Forelimb muscle (tissue), 1 donor: ENCODE measurements at places on chromosomes 11 and 22.

- DNase-seq = no peak
Observed at GRCh38 chr11:2741006-2741376, 41.2 kb upstream of the KCNQ1OT1 start.

DNA sequence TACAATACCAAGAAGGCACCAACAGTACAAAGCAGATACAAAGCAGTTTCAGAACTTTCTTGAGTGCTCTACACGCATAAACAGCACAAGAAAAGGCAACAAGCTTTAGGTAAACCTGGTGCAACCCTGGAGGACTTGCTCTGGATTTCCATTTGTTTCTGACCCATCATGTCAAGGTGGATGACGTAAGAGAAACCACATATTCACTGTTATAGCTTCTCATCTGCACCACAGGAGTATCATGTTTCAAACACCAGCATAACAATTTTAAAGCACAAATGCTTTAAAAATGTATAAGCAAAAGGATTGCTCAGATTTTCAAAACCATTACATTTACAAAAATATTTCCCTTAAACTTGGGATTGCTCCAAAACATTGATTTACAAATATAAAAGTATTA lies 25.0 kb upstream of the YPEL1 start:
- DNase-seq = no peak

DNA sequence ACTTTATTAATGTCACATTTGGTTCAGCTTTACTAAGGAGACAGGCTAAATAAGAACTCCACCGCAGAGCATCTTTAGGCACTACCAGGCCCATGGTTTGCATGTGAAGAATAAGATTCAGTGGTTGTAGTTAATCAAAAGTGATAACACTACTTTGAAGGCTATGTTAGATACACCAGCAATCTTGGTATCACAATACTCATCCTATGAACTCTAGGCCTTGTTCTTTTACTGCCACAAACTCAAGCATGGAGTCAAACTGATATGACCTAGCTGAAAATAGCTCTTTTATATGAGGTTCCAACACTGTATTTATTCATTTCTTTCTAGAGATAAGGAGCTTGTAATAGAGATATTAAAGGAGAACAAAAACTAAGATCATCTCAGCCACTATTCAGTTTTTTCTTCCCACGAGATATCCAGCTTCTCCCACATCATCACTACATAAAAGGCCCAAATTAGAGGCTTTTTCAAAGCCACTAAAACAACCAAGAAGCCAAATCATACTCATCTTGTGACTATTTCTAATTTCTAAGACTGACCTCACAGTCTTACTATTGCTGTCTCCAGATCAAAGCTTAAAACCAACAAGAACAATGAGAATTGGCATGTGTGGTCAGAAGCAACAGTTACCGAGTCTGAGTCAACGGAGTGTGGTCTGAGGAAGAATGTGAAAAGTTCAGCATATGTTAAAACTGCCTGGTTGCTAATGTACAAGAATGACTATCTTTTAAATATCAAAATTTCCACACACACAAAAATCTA lies 25.1 kb upstream of the GUCY1A2 start:
- DNase-seq = no peak

DNA sequence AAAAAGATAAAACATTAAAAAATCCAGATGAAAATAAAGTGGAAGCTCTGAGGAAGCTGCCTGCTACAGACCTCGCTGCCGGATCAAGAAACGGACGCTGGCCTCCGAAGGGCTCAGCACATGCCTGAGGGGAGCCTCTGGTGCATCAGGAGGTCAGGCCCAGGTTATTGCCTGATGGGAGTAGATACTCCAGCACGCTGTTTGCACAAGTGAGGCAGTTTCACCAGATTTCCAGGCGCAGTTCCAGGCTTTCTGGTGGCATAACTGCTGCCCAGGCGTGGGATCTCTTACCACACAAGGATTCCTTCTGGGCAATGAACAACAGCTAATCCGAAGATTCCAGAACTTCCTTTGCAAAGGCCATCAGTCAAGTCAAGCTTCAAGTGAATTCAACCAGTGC lies 154.2 kb downstream of the MPPED1 start:
- DNase-seq = no peak

DNA sequence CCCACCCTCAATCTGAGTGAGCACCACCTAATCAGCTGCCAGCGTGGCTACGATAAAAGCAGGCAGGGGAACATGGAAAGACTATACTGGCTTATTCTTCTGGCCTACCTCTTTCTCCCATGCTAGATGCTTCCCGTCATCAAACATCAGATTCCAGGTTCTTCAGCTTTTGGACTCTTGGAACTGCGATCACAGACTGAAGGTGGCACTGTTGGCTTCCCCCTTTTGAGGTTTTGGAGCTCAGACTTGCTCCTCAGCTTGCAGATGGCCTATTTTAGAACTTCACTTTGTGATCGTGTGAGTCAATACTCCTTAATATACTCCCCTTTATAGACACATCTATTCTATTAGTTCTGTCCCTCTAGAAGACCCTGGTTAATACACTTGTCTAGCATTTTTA lies 543.7 kb upstream of the RAG2 start:
- no peak for DNase-seq

- DNase-seq = peak; percentile 36
Observed at GRCh38 chr11:33500861-33501479, 199.7 kb downstream of the C11orf91 start.

GRCh38 chr11:24819006-24819405 lies 322.2 kb downstream of the LUZP2 start:
- DNase-seq = peak; percentile 1

DNA sequence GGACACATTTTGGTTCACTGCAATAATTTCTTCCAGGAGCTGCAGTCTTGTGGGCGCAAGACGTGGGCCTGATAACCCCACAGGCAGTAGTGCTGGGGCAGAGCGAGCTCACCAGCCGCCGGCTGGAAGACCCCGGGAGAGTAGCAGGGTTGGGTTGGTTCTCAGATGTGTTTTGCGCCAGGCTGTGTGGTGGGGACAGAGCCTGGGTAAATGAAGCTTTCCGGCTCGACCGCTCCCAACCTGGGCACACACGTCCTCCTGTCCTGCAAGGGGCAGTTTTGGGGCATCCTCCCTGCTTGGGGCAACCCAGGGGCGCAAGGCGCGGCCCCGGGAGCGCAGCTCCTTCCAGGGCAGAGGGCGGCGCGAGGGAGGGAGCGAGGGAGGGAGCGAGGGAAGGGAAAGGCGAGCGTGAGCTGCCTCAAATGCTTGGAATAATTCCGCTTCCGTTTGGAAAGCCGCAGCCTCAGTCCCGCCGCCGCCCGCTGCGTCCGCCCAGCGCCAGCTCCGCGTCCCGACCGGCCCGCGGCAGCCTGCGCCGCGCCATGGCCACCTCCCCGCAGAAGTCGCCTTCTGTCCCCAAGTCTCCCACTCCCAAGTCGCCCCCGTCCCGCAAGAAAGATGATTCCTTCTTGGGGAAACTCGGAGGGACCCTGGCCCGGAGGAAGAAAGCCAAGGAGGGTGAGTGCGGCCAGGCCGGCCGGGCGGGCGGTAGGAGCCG lies at the start of gene PARVA:
Gene PARVA, plus strand, starts transcription at position 466 of the 718 bp plus-strand sequence. Its CDS starts 77 bp downstream, at position 543.
- no peak for DNase-seq

GRCh38 chr11:134702827-134703226 lies 290.8 kb upstream of the B3GAT1 start:
- no peak for DNase-seq

GRCh38 chr11:128735935-128736605 lies 42.2 kb downstream of the FLI1 start:
- DNase-seq = no peak

- no peak for DNase-seq
Observed at GRCh38 chr11:117535201-117535849, 207.7 kb downstream of the CEP164 start.

DNA sequence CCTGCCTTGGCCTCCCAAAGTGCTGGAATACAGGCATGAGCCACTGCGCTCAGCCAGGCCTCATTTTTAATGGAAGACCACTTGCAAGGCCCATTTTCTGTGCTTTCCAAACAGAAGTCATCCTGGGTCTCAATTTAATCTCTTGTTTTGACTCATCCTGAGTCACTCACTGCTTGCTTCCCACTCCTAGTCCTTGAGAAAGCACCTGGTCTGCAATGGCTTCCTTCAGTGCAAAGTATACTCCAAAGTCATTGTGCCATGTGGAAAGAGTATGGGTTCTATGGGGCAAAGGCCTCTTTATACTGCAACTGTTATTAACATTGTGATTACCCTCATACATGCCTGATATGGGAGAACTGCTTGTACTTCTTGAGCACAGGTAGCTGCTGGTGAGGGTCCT lies 18.3 kb upstream of the SLC5A1 start:
- DNase-seq = no peak

DNA sequence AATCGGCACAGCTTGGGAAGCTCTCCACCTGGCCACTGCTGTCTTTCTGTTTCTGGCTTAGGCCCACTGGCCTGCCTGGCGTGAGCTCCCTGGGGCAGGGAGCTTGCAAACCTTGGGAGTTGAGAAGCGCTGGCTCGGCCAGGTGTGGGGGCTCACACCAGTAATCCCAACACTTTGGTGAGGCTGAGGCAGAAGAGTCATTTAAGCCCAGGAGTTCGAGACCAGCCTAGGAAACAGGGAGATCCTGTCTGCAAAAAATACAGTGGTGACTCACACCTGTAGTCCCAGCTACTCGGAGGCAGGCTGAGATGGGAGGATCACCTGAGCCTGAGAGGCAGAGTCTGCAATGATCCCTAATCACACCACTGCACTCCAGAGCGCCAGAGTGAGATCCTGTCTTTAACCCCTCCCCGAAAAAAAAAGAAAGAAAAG lies 4.0 kb downstream of the AP5B1 start:
- no peak for DNase-seq

GRCh38 chr22:39530692-39531331 lies 1.7 kb downstream of the RPS19BP1 start:
- no peak for DNase-seq

GRCh38 chr22:40330615-40331014 lies 15.7 kb upstream of the ADSL start:
- no peak for DNase-seq

DNA sequence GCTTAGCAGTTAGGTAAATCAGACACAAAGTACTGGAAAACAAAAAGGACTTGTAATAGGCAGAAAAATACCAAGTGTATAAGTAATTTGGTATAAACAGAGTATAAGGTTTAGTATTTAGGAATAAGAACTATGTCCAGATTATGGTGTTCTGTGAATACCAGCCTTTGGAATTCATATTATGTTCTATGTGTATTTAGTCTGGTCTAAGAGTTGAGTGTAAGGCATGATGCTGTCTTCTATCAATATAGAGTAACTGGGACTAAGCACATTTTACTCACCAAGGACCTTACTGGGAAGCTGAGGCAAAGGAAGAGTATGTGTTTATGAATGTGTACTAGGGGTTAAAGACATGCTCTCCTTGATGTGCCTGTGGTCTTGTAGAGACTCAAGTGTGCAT lies 9.5 kb downstream of the SDHD start:
- no peak for DNase-seq

DNA sequence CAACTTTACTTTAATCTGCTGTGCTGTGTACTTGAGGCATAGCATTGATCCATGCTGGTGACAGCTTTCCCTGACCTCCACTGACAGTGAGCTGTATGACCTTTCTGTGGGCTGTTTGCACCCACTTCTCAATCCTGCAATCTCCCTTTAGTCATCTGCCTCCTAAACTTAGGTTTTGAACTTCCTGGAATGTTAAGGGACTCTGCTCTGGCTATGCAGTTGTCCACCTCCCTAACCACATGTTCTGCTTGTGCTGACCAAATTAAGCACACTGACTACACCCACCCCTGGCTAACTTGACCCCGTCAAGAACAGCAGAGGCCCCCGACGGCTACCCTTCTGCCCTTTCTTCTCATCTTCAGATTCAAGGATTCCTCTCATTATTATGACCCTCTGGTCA lies 89.1 kb upstream of the NTM start:
- no peak for DNase-seq

DNA sequence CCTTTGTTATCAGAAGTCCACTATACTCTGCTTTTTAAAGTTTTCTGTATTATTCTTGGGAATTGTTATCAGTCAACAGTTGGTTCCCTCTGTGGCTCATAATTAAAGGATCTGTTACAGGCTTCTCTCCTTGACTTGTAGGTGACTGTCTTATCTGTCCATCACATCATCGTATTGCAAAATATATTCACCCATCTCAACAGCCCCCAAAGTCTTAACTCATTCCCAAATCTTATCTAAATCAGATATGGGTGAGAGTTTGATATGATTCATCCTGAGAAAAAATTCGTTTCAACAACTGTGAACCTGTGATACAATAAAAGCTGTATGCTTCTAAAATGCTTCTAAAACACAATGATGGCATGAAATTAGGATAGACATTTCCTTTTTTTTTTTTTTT lies 1245.6 kb upstream of the RAG2 start:
- DNase-seq = no peak

DNA sequence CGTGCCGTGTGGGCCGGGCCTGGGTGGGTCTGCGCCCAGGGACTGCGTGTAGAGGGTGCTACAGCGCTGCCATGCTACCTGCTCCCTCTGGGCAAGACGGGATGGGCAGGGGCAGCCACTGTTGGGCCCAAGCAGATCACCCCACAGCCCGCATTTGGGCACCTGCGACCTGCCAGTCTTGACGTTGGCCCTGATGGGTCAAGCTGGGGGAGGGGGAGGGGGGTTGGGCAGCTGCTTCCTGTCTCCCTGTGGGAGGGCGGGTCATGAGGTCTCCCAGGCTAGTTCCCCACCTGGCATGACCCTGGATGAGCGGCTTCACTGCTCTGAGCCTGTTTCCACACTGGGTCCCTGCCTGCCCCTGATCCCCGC lies 2.8 kb upstream of the RPS19BP1 start:
- DNase-seq = no peak

DNA sequence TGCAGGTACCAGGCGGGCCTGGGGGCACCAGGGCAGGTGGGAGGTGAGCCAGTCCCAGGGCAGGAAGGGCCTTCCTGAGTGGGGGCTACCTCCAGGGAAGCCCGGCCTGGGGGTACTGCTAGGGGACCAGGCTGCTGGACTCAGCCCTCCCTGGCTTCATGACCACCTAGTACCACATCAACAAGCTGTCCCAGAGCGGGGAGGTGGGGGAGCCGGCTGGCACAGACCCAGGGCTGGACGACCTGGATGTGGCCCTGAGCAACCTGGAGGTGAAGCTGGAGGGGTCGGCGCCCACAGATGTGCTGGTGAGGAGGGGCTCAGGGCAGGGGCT lies 6.7 kb downstream of the TRPT1 start:
- no peak for DNase-seq

GRCh38 chr22:45891996-45892621 lies 84.9 kb downstream of the WNT7B start:
- DNase-seq = no peak

DNA sequence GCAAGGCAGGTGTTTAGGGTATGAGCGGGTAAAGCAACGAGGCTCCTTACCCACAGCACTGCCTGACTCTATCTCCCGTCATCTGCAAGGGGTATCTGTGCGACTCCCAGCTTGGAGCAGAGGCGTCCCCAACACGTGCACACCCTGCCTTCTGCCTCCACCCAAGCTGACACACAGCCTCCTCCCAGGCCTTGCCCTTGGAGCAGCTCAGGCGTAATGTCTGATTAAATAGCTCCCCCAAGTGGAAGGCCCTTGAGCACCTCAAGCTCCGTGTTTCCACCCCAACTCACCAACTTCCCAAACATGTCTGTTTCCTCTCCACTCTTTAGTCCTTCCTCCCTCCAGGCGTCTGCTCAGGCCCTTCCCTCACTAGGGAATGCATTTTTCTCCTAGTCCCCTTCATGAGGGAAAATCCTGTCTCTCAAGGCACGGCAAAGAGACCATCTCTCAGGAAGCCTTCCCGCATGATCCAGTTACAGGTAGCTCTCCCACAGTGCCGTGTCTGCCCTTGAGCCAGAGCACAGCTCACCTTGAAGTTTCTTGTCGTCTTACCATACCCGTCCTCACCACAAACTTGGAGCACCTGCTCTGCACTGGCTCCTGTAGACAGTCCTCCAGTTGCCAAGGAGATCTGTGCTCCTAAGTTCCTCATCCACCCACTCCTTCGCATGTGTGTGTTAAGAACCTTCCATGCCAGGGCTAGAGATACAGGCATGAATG lies 15.8 kb downstream of the CYB5R2 start:
- DNase-seq = peak; percentile 39
